Activated CD4-positive, CD25-positive, alpha-beta regulatory T cell treated with anti-CD3 and anti-CD28 coated beads, Interleukin-2, amount 50 U/mL, for 16 hours (primary cell): ENCODE measurements at places on chromosomes 3 and 15.

- DNase-seq = no peak
Measured at GRCh38 chr15:70156671-70157271, 59.1 kb upstream of the TLE3 start.

GRCh38 chr15:31382713-31383045, 56.0 kb downstream of the KLF13 start:
- DNase-seq = no peak

GRCh38 chr3:133592843-133593242, 19.4 kb downstream of the CDV3 start:
- DNase-seq = no peak

GRCh38 chr15:81080996-81081395, 53.1 kb upstream of the CFAP161 start:
- DNase-seq = no peak

DNA sequence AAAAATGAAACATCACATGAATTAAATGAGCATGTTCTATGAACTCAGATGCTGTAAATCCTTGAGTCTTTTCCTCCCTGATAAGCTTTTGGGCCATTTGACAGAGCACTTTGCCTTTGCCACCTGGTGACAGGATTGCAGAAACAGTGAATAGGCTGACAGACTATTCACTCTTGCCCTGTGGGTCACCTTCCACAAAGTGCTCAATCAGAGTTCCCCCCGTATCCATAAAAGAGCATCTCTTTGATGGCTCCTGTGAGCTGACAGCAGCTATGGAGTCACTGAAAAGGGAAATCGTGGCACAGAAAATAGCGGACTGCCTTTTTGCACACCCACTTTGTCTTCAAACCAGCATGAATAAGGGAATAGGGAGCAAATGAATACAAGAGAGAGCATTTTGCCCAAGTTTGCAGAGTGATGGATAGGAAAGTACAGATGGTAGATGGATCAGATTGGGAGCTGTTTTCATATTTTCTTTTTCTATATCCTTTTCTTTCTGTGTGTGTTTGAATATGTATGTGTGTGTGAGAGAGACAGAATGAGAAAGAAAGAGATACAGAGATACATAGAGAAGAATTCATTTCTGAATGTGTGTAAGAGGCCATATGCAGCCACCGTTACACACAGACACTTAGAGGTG, 37.8 kb upstream of the GOLM2 start:
- DNase-seq = no peak

GRCh38 chr3:78791753-78792152, 976.0 kb downstream of the ROBO1 start:
- DNase-seq = no peak

- no peak for DNase-seq
Measured at GRCh38 chr15:67458331-67459029, 62.5 kb upstream of the C15orf61 start.

- DNase-seq = no peak
Measured at GRCh38 chr3:25854214-25854613, 64.3 kb downstream of the OXSM start.

DNA sequence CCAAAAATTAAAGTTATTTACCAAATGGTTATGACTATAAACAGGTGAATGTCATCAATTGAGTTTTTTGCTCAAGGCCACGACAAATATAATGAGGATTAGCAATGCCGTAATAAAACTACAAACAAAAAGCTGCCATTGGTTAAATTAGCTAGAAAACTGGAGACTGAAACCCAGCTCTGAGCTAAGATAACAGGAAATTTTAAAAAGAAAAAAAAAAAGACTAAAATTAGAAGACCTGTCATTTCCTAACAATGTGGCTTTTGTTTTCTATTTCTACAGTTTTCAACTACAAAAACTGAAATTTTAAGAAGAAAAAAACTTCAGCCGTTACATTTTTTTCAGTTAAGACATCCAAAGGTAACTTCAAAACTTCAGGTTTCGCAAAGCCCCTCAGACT, 9.7 kb downstream of the SLC12A6 start:
- DNase-seq = no peak

- DNase-seq = no peak
Measured at GRCh38 chr3:67077656-67078055, 79.5 kb downstream of the KBTBD8 start.

DNA sequence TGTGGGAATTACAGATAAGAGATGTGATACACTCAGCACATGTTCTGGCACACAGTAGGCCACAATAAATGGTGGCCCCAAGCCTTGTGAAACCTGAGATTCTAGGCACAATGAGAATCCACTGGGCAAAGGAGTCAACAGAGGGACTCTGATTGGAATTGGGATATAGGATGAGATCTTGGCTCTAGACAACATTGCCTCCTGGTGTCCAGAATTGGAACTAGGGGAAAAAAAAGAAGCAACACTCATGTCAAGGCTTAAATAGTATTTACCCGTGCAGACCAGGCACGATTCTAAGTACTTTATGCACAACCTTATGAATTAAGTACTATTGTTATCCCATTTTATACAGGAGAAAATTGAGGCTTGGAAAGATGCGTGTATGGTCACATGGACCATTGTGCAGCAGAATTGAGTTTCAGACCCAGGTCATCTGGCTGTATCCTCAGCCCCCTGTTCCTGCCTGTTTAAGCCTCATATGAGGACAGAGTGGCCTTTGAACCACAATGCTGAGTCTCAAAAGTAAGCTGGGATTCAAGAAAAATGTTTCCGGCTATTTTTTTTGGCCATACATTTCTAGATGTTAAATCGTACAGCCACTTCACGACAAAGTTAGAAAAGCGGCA, 124.8 kb downstream of the SV2B start:
- DNase-seq = no peak

DNA sequence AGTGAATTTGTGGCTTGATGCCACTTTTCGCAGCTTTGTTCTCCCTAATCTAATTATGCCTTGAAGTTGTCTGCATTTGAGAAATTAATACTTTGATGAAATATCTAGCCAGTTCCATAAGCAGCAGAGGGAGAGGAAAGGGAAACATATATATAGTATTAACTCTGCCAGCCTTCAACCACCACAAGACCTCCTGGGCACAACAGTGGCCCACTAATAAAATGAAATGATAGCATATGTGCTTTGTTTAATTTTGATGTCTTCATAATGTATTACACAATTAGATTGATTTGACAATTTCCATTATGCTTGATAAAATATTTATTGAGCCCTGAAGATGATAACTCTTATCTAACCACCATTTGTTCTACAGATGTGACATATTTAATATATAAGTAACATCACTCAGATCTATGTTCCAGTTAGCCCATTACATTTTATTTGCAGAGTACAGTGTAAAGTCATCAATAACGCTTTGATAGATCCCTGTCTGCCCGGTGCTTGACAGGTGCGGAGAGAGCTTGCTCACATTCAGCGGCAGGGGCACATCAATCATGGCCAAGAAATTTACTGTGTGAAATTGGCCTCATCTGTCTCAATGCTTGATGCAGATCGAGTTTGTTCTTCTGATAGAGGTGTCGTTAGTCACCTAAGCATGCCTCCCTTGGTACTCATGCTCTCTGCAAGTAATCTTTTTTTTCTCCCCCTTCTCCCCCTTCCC, 187.4 kb downstream of the MECOM start:
- no peak for DNase-seq

- DNase-seq = no peak
Measured at GRCh38 chr3:150737874-150738679, 24.9 kb downstream of the SIAH2 start.

GRCh38 chr3:23726811-23727548, 78.8 kb upstream of the UBE2E1 start:
- DNase-seq = no peak
